ENCODE measurements at places on chromosomes 6 and 20.

- DNase-seq = no peak
These were observed 683 bp upstream of the GCNT2 start for GRCh38 chr6:10520468-10520867.

GRCh38 chr6:131840936-131841583 lies 33.2 kb downstream of the ENPP1 start:
- DNase-seq = no peak

DNA sequence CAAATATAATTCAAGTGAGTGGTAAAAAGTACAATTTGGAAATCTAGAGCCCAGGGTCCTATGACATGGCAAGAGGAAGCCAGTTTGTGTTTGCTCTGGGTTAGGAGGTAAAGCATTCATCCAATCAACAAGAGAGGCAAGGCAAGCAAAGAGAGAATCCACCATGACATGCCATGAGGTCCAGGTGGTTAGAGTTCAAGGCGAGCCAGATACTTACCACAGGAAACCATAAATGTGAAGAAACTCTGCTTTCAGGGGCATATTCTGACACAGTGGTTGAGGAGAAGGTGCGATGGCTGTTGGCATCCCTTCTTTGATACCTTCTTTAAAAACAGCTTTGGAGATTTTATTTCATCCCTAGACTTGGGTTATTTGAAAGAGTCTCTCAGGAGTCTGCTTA lies 193.8 kb upstream of the MAN1A1 start:
- no peak for DNase-seq

- DNase-seq = no peak
These were observed 68.6 kb upstream of the CNKSR3 start for GRCh38 chr6:154579046-154579445.

- DNase-seq = no peak
These were observed 122.9 kb downstream of the MAP7 start for GRCh38 chr6:136427378-136427717.

GRCh38 chr6:15246217-15246665 lies 372 bp downstream of the JARID2 start:
- DNase-seq = no peak

GRCh38 chr6:10685092-10685915 lies 9.1 kb downstream of the C6orf52 start:
- no peak for DNase-seq

DNA sequence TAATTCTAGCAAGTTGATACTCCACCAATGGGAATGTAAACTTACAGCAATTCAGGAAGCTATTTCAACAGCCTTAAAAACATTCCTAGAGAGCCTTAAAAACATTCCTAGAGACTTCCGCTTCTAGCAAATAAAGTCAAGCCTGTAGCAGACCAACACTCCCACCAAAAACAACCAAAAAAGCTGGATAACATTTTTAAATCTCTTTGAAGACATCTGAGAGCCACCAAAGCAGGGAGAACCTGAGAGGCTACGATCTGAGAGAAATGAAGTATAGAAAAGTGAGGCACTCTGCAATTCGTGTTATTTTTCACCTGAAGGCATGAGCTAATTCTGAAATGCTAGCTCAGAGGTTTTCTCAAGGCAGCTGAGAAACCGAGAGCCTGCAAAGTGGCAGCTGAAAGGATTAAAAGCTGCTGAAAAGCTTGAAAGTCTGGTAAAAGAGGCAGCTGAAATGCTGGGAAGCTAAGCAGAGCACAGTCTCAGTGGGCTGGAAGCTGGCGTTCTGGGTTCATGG lies 20.9 kb downstream of the GPR63 start:
- no peak for DNase-seq

GRCh38 chr6:42423244-42423643 lies 28.5 kb downstream of the TRERF1 start:
- DNase-seq = no peak

DNA sequence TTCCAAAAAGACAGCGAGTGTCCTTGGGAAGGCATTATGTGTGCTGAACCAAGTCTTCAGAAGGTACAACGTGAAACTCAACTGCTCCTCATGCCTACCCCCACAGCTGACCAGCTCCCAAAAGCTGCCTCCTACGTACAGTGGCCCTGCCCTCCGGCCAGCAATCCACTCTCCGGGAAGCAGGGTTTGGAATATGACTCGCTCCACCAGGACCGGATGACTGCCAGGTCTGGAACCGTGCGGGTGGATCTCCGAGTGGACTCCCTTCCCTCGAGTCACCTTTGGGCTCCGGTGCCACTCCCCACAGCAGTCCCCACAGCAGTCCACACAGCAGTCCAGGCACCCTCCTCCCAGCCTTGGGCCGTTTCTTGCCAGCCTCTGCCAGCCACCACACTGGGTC lies 4.3 kb downstream of the ZBTB46 start:
- DNase-seq = no peak

DNA sequence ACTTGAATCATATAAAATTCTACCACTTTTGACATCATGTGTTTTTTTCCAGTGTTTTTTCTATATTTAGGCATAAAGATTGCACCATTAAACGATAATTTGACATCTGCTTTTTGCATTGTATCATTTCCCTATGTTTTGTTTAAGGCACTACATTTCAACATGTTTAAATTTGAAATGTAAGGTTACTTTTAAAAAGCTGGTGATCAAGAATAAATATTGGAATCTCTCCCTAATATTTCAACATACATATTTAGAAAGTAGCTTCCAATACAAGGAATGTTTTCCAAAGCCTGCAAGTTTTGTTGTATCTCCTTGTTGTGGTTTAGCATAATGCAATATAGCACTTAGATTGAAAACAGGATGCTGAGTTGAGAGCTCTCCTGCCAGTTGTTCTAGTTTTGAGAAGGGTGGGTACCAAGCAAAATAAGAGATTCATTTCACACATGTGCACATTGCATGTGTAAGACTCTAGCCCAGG lies 76.5 kb downstream of the SYNJ2 start:
- no peak for DNase-seq

DNA sequence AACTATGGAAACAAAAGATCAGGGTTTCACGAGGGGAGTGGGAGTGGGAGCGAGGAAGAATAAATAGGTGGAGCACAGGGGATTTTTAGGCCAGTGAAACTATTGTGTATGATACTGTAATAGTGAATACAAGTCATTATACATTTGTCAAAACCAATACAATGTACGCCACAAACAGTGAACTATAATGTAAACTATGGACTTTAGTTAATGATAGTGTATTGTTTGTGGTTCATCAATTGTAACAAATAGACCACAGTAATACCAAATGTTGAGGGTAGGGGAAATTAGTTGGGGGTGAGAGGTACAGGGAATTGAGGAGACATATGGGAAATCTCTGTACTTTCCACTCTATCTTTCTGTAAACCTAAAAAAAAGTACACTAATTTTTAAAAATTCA lies 218.4 kb downstream of the FRK start:
- no peak for DNase-seq

DNA sequence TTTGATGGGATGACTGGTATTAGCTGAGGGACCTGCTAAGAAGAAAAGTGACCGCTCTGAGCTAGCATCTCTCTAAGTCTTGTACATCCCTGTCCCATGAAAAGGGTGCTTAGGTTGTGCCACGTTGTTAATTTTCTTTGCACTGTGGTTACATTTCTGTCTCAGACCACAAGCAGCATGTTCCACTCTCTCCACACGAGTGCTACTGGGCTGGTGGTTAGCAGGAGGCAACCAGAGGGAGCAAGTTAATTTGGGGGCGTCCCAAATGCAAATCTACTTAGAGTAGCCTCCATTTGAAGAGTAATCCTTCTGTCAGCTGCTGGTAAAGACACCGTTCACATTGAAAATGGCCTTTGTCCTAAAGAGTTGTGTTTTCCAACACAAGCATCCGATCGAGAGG lies 3.4 kb upstream of the SCML4 start:
- no peak for DNase-seq

DNA sequence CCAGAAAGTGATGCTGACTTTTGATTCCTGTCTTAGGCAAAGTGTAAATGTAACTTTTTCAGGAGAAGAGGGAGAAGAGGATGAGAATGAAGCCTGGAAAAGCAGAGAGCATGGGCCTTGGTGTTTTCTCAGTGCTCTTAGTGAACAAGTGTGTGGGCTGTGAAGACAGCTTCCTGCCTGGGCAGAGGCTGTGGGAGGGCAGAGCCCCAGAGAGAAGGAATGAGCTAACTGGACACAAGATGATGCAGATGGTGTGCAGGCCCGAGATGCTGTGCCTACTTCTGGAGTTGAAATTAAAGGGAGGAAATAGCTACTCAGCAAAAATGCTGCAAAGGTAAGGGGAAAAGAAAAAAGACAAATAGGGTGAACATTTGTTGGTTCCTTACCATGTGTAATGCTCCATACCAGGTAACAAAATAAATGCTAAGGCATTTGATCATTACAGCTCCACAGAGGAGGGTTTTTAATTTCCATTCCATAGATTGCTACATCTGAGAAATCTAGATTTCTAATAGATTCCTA lies 87.0 kb upstream of the CEP162 start:
- no peak for DNase-seq

DNA sequence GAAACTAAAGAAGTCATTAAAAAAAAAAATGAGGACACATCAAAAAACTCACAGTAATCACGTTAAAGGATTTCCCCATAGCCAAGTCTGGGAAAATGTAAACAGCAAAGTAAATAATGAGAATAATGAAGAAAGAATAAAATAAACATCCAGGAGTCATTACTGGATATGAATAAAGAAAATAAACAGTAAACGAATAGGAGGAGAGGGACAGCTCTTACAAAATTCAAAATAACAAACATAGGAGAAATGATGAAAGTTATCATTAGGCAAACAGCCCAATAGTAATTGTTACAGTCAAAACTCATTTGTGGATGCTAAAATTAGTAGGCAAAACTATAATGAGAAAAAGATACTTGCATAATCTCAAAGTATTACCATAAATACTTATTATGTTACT lies 8.0 kb upstream of the UBD start:
- DNase-seq = no peak
